ENCODE measurements at places on chromosomes 6 and 20.

- no peak for DNase-seq
Measured at GRCh38 chr6:123770247-123770949, 33.3 kb upstream of the NKAIN2 start.

DNA sequence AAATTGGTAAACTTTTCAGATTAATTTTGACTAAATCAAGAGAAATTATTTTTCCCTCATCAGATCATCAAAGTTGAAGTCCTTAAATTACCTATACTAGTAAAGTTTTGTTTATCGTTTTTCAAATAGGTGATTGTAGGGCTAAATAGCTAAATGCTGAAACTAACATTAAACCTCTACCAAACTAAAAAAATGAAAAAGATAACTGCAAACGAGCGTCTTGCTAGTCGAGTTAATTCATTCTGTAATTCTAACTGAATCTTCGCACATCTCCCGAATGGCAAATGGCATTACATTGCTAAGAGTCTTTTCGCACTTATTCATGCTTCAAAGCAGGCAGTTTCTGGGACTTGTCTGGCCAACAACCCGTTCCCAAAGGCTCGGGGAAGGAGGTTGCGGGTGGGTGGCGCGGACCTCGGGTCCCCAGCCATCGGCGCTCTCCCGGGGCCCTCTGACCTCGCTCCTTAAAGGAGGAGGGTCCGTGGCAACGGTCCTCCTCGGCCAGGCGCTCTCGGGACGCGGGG, 43.8 kb downstream of the POPDC3 start:
- no peak for DNase-seq

- no peak for DNase-seq
Measured at GRCh38 chr20:46461808-46462207, 51.6 kb downstream of the ZNF334 start.

GRCh38 chr6:6962699-6963098, 145.1 kb upstream of the RREB1 start:
- no peak for DNase-seq
